ENCODE measurements at places on chromosomes 5 and 9.

DNA sequence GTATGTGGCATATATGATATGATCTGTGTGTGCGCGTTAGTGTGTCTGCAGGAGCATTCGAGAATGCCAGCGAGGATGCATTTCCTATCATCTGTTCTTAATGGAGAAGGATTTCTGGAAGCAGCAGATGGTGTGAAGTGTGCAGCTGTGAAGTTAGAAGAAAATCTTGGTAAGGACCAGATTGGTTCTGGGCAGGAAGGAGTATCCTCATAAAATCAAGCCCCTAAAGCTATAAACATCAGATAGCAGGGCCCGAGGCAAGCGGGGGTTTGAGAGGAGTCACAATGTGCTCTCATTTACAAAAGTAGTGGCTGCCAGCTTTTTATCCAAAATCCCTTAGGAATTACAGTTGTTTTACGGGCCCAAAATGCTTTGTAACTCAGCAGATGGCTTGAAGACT lies 40.0 kb downstream of the DAPK1 start:
- no peak for DNase-seq

GRCh38 chr5:142263346-142263745 lies 61.5 kb downstream of the SPRY4 start:
- no peak for DNase-seq

- DNase-seq, result peak; percentile 62
These were observed 86.6 kb upstream of the ANKH start for GRCh38 chr5:14958188-14958587.

DNA sequence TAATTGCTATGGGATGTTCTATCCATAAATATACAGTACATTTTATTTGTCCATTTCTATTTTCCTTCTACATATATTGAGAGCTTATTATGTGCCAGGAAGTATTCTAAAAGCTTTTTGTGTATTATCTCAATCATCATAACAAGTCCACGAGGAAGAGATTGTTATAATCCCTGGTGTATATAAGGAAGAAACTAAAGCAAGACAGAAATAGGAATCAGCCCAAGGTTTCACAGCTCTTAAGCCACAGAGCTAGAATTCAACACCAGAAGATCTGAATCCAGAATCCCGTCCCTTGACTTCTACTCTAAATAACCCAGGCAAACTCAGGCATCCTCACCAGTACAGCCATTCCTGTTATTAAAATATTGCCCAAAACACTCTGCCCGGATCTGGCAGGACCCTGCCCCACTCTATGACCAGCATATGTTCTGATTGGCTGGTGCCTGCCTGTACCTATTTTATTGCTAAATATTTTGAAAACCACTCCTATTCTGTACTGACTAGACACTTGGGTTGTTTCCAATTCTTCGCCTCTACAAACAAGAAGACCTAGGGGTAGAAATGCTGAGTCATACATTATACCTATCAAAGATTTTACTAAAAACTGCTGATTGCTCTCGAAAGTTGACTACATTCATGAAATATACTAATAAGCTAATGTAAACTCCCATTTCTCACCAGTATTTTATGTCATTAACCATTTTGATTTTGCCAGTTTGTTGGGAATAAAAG lies 297.4 kb downstream of the ENC1 start:
- no peak for DNase-seq

GRCh38 chr5:35672995-35673394 lies 55.3 kb downstream of the SPEF2 start:
- DNase-seq, result no peak
